NCI-H1105 treated with DMSO at 0.1 percent for 48 hours (cell line): ENCODE measurements at places on chromosomes 16 and 17.

GRCh38 chr16:56300242-56300623 is 108.9 kb downstream of the GNAO1 start:
- no peak for DNase-seq

GRCh38 chr16:31002862-31003341 is 7.5 kb downstream of the STX1B start:
- no peak for DNase-seq

GRCh38 chr16:82404586-82405315 is 222.0 kb upstream of the CDH13 start:
- DNase-seq, result no peak

- DNase-seq, result no peak
Measured at GRCh38 chr16:86919578-86920305, 341.4 kb downstream of the FOXL1 start.

- no peak for DNase-seq
Measured at GRCh38 chr17:75147878-75148546, 6.3 kb downstream of the JPT1 start.

- no peak for DNase-seq
Measured at GRCh38 chr17:7249214-7249613, 2.3 kb downstream of the CTDNEP1 start.

- DNase-seq, result no peak
Measured at GRCh38 chr17:65349916-65350315, 211.5 kb downstream of the AXIN2 start.
